A172 (cell line): ENCODE measurements at places on chromosomes 11 and 22.

DNA sequence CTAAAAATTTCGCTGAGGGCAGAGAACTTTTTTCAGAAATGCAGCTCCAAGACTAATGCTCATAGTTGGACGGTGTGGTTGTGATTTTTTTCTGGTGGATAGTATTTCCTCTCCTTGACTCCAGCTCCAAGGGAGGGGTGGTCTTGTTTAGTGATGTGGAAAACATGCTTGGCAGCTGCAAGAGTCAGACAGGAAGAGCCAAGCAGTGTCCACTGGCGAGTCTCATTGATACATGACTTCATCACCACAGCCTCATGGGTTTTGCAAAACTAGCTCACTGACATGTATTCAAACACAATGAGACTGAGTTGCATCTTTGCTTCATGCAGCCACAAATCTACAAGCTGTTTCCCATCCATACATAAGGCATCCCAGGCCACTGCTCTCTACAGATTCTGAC, 7.3 kb upstream of the KCNJ1 start:
- DNase-seq = no peak

DNA sequence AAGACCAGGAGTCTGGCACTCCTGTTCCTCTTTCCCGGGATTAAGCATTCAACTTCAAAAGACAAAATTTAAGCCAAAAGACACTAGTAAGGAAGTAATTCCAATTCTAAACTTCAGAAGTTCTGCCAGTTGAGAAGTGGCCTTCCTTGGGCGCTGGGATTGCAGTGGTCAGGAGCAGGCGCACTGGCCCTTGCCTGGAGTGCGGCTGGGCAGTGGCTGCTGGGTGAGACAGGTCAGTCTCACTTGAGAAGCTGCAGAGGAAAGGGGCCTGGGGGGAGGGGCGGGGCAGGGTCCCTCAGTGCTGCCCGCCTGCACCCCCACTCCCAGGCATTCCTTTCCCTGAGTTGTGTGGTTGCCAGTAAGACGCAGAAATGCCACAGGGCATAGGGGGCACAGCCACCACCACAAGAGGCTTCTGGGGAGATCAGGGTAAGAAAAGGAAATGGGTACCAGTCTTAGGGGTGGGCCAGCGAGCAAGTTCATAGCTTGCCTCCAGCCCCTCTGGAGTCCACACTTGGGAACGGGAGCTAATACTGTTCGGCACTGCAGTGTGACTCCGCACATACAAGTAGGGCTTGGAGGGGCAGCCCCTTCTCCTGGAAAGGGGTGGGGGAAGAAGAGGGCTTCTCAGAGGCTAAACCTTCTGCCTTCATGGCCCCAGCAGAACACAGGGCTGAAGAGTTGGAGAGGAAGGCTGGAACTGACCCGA, 5.5 kb downstream of the MRPL49 start:
- DNase-seq = no peak

DNA sequence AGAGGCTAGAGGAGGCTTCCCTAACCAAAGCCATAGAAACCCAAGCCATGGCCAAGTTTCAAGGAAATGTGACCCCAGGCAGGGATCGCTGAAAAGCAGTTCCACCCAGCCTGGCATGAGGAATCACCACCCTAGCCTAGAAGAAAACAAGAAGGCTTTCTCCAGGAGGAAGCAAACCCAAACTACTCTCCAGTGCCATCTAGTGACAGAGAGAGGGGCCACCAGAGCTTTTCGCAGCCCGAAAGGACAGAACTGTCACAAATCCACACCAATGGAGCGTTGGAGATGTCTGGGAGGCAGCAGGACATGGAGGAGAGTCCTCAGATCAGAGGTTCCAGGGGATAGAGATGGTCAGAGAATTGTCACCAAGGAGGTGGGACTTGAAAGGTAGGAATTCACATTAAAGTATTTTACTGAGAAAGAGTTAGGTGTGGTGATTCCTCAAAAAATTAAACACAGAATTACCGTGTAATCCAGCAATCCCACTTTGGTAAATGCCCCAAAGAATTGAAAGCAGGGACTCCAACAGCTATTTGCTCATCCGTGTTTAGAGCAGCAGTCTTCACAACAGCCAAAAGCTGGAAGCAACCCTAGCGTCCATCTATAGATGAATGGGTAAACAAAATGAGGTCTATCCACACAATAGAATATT, 67.3 kb upstream of the NUP50 start:
- peak; percentile 52 for DNase-seq

- DNase-seq = no peak
Measured at GRCh38 chr22:47446331-47446730, 683.9 kb downstream of the TBC1D22A start.

GRCh38 chr22:37043209-37043827, 8.2 kb upstream of the KCTD17 start:
- DNase-seq = no peak

GRCh38 chr11:65095974-65096806, at the start of gene VPS51:
TSS of gene VPS51 (plus strand) at chr11:65096214. CDS start at chr11:65096251, 37 bp downstream.
- peak; percentile 82 for DNase-seq

GRCh38 chr22:22487869-22488597, 20.5 kb downstream of the ZNF280B start:
- no peak for DNase-seq

DNA sequence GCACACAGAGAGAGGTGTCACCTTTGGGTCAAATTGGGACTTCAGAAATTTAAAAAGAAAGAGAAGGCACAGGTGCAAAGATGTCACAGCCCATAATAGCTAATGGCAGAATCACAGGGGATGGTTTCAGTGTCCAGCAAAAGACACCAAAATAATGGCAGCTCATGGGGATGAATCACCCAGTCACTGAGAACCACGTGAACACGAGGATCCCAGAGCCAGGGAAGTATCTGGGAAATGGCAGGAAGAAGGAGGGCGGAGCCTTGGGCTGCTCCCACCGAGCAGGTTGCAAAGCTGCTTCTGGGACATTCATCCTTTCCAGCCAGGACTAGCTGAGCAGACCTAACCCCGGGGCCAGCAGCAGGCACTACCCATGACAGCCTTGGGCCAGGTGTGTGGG, 45.6 kb downstream of the TRMU start:
- peak; percentile 67 for DNase-seq

DNA sequence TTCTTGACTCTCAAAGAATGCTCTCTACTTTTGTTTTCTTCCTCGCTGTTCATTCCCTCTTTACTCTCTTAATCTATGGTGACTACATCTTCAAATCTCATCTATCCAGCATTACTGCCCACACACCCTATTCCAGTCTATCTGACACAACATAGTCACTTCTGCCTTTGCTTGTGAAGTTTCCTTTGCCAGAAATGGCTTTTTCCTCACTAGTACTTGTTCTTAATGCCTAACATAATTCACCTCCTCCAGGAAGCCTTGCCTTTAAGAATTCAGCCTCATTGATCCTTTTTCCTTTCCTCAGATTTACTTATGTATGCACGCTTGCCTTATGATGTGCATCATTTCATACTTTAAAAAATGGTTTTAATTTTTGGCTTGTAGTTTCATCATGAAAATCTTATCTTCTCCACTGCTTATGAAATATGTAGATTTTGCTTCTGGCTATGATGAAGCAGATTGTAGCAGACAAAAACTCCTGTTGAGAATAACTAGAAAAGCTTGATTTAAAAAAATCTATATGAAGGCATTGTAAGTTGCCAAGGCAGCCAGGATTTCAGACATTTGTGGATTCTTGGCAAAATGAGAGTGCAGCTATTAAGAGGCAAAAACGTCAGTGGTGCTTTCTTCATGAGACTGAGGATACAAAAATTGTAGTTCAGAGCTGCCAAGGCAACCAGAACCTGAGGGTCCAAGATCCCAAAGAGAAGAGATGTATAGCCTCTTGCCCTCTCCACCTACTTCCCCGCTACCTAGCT, 31.8 kb downstream of the RNF169 start:
- DNase-seq = no peak

DNA sequence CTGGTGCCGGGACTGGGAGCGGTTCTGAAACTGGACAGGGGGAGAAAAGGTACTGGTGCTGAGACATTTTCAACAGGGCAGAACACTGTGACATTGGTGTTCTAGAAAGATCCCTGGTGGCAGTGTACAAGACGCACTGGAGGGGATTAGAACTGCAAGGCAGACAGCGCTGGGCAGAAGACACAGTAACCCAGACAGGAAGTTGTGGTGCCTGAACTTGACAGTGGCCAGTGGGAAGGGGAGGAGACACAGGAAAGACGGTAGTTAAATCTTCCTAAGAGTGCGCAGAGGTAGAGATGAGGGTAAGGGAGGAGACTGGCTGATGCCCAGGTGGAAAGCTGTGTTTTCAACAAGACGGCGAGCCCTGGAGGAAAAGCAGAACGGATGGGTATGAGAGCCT, 24.5 kb downstream of the FAM227A start:
- no peak for DNase-seq

DNA sequence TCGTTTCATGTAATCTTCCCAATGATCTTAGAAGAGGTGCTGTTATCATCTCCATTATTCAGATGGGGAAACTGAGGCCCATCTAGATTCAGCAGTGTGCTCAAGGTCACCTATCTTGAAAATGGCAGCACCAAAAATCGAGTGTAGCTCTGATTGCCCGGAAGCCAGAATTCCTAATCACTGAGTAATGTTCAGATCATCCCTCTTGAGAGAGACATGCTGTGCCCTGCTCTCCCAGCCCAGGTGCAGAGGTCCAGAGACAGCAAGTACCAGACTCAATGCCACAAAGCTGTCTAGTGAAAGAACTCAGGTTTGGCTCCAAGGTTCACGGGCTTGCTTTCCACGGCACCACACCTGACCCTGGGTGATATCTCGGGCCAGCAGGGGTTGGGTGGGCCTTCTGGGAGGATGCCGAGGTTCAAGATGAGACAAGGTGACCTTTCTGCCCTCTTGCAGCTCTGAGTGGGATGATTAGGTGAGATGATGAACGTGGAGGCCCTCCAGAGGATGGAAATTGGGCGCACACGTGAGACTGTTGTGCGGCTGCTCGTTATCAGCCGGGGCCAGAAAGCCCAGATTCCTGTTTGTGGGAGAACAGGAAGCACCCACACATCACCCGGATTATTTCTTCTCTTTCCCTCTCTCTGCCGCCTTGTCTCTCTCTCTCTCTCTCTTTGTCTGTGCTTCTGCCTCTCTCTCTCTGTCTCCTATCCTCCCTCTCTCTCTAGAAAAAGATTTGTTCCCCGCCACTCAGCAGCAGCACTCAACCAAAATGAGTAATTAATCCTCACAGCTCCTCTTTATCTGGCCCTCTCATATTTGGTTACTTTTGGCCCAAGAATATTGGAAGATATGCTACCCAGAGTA, 19.0 kb upstream of the RASD2 start:
- DNase-seq = no peak

- no peak for DNase-seq
Measured at GRCh38 chr22:44025171-44026065, 1.3 kb downstream of the PARVB start.

GRCh38 chr22:17012267-17012666, 4.2 kb upstream of the GAB4 start:
- DNase-seq = no peak

DNA sequence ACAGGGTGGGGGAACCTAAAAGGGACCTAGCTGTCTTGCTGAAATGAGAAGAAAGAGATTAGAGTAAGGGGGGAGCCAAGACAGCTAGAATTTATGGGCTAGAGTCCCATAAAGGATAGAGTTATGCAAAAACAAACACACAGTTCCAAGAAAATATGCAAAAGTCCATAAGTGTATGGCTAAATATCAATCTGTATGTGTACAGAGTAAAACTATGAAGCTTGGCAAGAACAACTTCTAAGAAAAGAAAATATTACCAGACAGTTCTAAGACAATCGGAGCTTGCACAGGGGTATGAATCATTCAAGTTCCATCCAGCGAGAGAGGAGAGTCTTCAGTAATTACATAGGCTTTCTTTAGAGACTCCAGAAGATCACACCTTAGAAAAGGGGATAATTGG, 41.8 kb downstream of the GDPD4 start:
- no peak for DNase-seq

GRCh38 chr11:35766651-35767050, 104.1 kb downstream of the TRIM44 start:
- DNase-seq = no peak

GRCh38 chr11:1839924-1840779, 1.4 kb downstream of the TNNI2 start:
- no peak for DNase-seq

- DNase-seq = peak; percentile 25
Measured at GRCh38 chr11:113519989-113520613, 44.9 kb upstream of the DRD2 start.

DNA sequence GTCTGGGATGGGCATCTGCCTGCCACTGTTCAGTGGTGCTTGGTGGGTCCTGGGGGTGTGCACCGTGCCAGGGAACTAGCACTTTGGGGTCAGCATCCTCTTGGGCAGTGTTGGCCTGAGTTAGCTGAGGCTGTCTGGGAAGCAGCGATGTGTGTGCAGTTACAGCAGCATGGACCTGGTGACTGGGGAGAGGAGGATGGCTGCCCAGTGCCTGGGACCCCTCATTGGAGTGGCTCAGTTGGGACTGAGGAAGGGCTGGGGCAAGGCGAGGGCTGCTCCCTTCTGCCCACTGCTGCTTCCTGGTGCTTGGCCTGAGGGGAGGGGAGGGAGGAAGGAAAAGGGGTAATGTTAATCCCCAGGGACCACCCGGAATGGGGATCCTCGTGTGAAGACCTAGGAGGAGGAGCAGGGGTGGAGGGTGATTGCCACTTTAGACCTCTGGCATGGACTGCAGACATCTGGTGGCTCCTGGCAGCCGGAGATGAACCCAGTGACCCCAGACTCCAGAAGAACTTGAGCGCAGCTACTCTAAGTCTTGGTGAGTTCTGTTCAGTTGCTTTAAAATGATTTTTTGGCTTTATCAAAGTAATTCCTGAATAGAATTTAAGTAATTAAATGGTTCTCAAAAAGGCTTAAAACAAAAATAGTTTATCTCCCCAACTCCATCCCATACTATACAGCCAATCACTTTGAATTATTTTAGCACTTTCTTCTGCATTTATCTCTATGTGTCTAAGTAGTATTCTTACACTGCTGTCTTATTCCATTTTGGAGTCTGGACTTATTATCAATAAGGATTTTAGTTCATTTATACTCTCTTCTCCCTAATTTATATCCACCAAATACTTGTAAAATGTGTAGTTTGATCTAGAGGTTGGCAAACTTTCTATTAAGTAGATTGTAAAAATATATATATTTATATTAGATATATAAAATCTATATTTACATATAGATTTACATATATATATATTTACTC, 15.4 kb upstream of the TMEM191C start:
- DNase-seq = no peak

GRCh38 chr11:14886513-14886912, 5.5 kb downstream of the CYP2R1 start:
- DNase-seq = no peak

DNA sequence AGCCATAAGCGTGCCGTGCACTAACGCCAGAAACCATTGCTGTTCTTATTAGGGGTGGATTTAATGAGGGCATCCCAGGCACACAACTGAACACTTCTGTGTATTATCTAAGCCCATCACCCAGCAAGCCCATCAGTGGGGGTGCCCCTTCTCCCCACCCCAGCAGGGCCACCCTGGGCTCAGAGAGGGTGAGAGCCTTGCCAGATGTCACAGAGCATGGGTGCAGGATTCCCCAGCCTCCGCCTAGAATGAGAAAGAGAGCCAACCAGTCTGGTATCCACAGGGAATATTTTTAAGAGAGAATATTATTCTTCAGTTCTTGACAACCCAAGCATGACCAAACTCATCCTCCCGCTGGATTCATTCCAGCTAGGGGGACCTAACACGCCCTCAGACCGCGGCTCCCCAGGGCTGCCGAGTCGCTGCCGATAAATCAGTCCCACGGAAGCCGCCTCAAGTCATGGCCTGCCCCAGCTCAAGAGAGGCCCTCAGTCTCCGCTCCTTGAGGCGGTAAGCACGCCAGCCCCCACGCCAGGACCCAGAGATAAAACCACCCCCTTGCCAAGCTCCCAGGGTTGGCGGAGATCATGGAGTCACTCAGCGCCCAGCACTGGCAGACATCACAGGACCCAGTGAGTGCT, 47.2 kb downstream of the MN1 start:
- DNase-seq = no peak
